ENCODE measurements at places on chromosomes 3 and 15.

DNA sequence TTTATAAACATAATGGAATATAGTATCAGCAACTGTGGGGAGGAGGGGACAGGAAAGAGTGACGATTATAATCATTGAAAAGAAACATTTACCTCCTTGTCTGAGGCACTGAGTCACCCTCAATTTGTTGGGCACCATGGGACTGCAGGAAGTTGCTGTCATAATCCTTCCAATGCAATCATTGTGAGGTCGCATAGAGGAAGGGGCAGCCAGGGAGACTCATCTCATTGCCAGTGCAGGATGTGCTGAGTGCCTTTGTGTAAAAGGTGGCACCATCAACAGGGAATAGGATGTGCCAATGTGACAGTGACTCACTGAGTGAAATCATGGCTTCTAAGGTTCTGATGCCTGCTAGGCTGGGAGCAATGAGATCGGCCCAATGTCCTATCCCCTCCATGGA lies 300.4 kb upstream of the ADAMTS9 start:
- no peak for DNase-seq

GRCh38 chr3:115571413-115571812 lies 51.9 kb upstream of the GAP43 start:
- no peak for DNase-seq

GRCh38 chr15:98195796-98196195 lies 235.3 kb downstream of the ARRDC4 start:
- DNase-seq: no peak

DNA sequence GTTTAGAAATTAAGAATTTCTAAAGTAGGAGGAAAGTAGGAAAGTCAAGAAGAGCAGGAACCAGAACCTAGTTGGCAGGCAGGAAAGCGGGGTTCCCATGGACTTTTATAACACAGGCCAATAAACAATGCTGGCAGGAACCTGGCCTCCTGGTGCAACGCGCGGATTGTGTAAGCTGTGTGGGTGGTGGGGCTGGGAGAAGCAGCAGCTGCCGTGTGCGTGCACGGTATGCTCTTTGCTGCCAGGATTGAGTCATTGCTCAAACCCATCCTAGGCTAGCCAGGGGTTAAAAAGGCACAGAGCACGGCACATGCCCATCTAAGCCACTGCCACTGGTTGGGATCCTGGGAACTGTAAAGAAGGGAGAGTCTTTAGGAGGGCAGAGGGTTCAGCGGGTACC lies 209.9 kb upstream of the RGMA start:
- DNase-seq: no peak

- no peak for DNase-seq
Measured at GRCh38 chr3:58216496-58217195, 5.9 kb upstream of the DNASE1L3 start.

DNA sequence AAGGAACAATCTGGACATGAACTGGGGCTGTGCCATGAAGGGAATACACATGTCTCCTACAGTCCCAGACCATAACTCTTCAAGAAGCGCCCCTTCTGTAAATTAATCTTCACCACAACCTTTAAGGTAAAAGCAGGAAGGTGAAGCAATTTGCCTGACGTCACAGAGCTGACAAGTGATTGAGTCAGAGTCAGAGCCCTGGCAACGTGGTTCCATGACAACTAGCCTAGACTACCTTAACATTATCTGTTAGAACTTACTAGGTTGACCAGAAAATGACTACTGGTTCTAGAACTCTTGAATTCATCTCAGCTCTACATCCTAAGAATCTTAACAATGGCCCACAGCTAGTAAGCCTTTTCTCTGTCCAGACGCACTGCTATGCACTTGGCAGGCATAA lies 124.6 kb downstream of the NTRK3 start:
- no peak for DNase-seq

GRCh38 chr3:140505213-140505612 lies 172.7 kb upstream of the TRIM42 start:
- no peak for DNase-seq

GRCh38 chr15:39172380-39173281 lies 408.2 kb upstream of the THBS1 start:
- no peak for DNase-seq

DNA sequence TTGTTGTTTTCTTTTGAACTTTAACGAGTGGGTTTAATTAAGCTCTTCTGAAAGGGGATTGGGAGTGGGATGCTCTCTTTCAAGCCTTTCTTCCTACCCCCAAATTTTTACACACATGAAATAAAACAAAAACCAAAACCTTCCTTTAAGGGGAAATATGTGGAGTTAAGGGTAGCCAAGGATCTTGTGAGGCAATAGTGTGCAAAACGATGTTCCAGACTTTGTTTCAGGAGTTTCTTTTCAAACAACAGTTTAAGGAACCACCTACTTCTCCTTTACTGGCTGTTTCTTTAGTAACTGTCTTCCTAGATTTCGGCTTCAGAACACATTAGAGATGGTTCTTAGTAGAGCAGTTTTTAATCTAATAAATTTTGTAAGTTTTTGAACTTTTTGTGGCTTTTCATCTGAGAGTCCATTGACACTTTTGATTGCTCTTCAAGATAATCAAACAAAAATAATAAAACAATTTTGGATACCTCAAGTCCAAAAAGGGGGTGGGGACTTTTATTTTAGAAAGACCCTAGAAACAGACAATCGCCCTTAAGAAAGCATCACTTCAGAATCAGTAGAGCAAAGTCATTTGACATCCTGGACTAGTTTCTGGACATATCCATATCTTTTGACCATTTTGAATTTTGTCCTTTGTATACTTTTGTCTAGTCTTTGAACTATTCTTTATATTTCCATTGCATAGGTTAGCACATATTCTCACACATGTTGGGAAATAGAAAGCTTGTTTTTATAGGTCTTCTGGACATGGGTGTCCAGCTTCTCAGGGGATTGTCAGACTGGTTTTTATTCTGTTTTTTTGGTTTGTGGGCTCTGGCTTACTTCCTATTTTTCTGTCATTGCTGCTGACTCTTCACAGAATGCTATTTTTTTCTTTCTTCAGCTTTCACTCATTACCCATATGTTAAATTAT lies 6.0 kb downstream of the DIPK2A start:
- no peak for DNase-seq

DNA sequence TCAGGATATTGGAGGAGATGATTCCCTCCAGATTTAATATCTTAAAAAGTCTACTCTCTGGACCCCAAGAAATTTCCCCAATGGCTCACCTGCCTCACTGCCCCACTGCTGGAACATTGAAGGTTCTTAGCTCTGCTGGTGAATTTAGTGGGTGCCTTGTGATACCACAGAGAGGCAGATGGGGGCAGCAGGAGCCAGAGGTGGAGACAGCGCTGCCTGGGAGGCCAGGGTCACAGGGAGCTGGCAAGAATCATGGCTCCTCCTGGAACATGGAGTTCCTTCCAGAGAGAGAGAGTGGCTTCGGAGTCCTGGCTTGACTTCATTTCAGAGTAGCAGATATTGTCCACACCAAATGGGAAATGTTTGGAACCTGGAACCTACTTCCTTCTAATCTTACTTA lies 263.5 kb upstream of the CFAP20DC start:
- no peak for DNase-seq

- no peak for DNase-seq
Measured at GRCh38 chr3:185406121-185406620, 43.2 kb downstream of the MAP3K13 start.
